Esophagus squamous epithelium (tissue), 5 donors: ENCODE measurements at places on chromosomes 16 and 17. TPM values are rescaled to one million over a fixed set of nuclear protein-coding genes. Genes with fewer than 3 reads are reported as not detected.

GRCh38 chr17:27811961-27812360 is 11.6 kb upstream of the NOS2 start:
- no peak for DNase-seq

Gene NPIPB12
- 4.7 TPM for total RNA-seq

DNA sequence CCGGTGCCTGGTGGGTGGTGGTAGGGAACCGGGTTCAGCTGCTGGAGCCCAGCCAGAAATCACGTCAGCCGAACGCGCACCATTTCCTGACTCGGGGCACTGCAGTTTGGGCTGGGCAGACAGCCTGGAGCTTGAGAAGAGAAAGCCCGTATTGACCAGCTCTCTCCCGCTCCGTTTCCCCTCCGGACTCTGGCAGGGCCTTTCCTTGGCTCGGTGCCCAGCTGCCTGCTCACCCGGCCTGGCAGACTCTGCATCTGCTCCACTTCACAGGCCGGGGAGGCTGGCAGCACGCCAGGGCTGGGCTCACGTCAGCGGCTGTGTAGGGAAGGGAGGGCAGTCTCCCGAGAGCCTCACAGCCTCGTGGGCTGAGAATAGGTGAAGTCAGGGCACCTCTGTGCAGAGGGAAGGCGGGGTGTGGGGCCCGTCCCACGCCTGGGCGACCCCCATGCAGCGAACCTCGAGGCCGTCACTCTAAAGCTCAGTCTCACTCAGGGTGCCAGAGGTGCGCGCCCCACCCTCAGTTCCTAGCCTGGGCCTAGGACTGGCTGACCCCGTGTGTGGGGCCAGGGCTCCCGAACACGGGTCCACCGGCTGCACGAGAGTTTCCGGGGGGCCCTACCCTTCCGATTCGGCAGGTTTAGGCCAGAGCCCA is 59.1 kb downstream of the OR1D5 start:
- peak; percentile 77 for DNase-seq

Gene NKD1
- 1.1 TPM for total RNA-seq

DNA sequence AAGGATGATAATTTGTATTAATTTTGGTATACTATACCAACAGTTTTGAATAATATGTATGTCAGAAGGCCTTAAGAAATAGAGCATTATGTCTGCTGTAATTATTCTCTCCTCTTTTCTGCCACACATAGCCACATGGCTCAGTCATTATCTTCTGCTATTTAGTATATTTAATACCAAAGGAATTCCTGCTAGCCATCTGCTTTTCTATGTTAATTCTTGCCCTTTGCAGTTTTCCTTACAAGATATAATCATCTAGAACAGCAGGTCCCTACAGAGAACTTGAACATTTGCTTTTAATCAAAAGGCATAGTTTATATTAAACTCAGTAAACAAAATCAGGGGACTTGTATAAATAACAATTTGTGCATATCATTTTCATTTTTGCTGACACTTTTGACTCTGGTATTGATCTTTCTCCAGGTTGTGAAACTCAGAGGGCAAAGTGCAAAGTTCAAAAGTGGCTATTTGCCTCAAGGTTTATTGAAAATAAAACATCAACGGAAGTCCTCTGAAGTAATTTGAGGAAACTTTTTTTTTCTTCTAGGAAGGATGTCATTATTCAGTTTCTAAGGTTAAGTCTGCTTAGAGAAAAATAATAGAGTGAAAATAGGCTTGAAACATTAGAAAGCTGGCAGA is 702.0 kb downstream of the KCNJ2 start:
- DNase-seq = no peak

DNA sequence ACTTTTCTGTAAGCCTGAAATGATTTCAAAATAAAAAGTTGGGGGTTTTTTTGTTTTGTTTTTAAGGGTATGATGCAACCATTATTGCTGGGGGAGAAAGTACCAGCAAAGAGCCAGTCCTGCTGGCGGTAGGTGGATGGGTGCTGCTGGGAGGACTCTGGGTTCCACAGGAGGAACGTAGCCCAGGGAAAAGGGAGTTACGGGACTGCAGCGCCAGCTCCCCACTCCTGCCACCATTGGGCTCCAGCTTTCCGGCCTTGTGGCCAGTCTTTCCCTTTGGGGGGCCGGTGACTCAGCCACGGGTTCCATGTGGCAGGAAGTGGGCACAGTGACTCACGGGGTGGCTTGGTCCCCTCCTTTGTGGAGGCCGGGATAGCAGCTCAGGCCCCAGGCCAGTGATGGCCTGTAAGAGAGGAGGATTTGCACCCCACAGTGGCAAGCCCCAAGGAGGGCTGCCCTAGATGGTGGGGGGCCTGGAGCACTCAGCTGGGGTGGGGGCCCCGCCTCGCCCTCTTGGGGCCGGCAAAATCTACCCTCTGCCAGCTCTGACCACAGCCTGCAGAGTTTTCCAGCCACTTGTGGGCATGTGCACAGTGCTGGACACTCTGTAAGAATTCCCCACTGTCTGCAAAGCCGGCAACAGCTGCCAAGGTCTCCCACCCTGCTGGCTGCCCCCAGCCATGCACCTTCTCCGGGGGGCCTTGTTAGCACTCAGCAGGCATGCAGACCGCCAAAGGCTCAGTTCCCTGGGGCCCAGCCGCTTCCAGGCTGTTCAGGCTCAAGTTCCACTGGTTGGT is 30.4 kb downstream of the SOCS3 start:
- no peak for DNase-seq

DNA sequence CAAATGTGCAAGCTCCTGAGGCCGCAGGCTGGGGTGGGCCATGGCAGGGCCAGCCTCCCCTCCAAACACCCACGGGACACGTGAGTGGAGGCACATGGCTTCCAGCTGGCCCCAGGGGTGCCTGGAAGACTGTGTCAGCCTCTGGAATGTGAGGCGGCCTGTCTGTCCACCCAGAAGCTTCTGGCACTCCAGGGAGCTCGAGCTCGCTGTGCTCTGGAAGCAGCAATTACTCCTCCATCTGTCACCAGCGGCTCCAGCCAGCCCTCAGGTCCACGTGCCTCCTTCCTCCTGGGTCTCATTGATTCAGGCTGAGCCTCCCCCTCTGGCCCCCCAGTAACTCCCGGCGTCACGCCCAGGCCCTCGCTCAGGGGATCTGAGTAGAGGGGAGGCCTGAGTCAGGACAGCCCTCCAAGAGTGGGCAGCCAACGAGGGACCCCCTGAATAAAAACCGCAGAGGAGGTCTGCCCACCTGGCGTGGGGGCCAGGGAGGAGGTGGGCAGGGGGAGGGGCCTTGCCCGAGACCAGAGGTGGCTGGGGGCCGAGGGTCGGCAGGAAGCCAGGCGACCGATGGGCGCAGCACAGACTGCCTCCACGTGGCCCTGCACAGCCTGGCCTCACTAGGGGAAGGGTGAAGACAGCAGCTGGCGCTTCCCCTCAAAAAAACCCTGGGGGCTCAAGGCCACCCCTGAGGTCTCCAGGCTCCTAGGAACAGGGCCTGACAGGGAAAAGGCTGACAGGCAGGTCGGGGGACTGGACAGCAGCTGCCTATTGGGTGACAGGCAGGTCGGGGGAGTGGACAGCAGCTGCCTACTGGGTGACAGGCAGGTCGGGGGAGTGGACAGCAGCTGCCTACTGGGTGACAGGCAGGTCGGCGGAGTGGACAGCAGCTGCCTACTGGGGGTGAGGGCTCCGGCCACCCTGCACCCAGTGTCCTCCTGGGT is 11.9 kb downstream of the PIEZO1 start:
- no peak for DNase-seq

DNA sequence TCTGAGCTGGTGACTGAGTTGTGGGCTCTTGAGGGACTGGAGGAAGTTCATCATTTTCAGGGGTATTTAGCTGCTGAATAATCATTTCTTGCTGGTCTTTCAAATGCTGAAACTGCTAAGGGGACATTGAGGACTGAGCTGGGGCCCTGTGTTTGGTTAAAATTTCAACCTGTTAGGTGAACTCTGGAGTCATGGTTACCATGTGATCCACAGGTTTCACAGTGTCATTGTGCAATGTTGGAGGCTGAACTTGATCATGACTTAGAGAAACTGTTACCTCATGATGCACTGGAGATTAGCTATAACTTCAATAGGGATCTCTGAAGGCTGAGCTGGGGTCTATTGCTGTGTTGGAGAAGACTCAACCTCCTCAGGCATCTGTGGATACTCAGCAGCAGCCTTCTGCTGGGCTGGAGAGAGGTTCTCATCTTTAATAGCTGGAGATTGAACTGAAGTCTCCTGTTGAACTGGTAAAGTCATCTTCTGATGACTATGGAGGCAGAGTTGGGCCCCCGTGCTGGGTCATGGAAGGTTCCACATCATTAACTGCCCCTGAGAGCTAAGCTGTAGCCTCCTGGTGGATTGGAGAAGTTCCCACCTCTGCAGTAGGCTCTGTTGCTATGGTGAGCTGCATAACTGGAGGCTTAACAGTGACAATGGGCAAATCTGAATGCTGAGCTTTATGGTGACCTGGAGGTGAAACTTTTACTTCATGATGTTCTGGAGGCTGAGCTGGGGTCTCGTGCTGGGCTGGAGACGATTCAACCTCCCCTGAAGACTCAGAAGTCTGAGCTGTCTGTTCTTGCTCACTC is 15.2 kb downstream of the RDM1 start:
- DNase-seq = no peak

GRCh38 chr17:44976206-44976605 is 8.1 kb upstream of the C1QL1 start:
- no peak for DNase-seq

- DNase-seq = no peak
Measured at GRCh38 chr17:21210411-21211076, 3.4 kb downstream of the TMEM11 start.

Gene IRF8
- total RNA-seq = 13.0 TPM

Gene RAB26
- total RNA-seq = 0.26 TPM

GRCh38 chr17:2821868-2822267 is 25.6 kb downstream of the RAP1GAP2 start:
- no peak for DNase-seq

DNA sequence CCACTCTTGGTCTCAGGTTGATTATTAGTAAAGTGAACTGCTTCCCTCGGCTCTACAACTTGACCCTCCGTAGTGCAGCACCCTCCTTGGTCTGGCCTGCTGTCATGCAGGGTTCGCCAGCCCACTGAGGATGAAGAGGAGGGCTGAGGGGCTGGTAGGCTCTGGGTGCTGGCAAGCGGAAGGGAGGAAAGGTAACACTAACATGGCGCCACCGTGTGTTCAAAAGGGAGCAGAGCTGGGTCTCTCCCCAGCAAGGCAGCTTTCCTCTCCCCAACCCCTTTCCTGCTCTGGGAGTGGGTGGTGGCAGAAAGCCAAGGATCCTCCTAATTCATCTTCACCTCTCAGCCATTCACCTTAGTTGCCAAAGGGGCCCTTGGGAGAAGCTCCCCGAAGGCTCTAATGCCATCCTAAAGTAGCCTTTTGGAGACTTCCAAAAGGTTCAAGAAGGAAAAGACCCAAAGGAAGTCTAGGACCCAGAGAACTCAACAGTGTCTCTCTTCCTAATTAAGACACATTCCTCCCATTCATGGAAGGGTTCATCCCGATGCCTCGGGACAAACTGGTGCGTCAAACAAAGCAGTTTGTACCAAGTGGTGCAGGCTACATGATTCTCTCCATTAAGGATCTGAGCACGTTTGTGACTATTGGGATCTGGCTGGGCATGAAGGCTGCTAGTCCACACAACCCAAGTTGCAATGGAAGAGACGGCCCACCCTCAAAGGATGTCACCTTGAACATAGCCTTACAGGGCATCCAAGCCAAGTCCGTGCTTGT is 90.8 kb upstream of the TOB1 start:
- no peak for DNase-seq

Gene AGRP
- total RNA-seq = not detected

DNA sequence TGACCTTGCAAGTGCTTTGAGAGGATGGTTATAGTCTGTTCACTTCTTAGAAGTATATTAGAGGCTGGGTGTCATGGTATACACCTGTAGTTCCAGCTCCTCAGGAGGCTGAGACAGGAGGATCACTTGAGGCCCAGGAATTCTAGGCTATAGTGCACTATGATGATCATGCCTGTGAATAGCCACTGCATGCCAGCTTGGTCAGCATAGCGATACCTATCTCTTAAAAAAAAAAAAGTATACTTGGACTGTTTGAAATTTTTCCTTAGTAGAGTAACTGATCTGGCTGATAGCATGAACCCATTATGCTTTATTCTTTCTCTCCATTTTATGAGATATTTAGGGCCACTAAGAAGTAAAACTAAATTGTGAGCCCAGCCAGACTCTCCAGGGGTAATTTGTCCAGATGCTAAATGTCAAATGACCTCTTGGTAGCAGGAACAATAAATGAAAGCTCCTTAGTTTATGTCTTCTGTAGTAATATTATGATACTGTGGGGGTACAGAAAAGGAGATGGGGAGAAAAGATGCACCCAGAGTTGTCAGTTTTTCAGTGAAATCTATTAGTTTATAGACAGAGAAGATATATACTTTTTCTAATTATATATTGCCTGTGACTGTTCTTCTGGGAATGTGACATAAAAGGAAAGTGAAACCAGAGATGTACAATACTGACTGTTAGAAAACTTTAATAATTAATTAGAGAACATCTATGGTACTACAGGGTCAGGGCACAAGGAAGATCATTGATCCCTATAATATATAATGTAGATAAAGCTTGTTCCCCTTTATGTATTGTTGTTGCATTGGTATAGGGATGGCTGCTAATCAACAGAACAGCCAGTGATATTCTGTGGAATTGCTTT is 335.3 kb upstream of the TBX2 start:
- no peak for DNase-seq

Gene VAMP2
- total RNA-seq = 10.1 TPM

GRCh38 chr17:77400445-77400870 is 259.7 kb downstream of the SEC14L1 start:
- no peak for DNase-seq

DNA sequence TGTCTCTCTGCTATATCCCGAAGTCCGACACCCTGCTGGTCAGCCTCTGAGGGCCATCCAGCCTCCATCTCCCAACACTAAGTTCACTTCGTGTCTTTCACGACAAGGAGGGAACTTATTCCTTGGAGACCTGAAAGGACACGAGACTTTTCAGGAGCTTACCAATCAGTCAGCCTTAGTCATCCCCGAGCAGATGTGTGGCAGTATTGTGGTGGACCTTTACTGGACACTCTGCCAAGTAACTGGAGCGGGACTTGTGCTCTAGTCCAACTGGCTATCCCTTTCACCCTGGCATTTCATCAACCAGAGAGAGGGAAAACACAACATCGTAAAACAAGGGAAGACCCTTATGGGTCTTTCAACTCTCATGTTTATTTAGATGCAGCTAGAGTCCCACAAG is 87.1 kb downstream of the EMP2 start:
- DNase-seq = no peak

DNA sequence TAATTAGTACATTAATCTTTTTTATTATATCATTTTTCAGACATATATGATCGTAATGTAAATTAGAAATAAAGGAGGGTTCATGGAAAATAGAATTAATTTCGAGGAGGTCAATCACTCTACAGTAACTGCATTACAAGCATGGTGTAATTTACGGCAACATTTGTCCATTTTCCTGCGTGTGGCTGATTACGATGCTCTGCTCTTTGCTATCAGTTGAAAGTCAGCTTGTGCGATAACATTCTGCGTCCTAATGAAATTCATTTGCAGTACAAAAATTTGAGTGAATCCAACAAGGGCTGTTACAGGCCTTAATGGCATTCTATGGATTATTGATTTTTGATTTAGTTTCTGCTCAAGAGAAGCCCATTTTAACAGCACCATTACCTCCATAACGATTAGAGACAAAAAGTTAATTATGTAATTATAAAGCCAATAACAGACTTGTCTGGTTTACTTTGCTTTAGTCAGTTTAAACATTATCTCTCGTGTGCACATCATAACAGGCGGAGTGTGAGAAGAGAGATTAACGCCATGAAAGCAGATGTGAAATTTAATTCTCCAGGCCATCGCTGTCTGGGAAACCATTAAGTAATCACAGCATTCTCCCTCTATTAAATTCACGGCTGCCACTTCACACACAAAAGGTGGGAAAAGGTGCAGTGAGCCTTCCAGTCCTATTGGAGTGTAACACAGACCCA is 256.4 kb upstream of the IRX3 start:
- DNase-seq = no peak
